ENCODE measurements at places on chromosomes 7 and 10.

DNA sequence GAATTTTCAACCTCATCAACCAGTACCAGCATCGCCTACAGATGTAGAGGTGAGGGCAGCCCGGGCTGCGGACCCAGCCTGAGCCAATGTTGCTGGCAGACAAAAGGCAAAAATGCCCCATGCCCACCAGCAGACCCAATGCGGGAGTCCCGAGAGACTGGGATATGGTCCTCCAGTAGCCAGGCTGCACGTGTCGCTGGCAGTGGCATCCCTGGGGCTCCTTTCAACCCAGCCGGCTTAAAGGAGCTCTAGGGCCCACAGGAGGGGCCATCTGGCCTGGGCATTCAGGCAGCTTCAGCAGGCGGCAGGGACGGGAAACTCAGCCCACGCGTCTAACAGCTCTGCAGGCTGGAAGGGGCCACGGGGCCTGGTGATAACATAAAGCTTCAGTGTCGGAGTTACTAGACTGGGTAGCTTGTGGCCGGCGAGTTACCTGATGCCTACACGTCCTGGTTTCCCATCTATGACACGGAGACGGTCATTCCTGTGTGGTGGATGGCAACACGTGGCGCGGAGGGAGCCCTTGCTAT lies 70.7 kb downstream of the PROSER2 start:
- no peak for DNase-seq

DNA sequence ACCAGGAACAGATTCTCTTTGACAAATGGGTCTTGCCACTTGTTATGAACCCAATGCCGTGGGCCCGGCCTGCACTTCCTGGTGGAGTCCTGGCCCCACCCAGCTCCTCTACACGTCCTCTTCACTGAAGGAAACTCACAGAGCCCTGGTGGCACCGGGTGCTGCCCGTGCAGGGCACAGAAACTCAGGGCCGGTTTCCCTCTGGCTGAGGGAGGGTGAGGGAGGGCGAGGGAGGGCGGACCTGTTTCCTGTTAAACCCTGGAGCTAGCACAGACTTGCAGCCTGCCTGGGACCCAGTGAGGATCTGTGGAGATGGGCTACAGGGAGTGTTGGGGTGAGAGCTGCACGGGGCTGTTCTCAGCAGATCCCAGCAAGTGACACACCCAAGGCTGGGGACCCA lies 596.3 kb downstream of the PTPRN2 start:
- no peak for DNase-seq

DNA sequence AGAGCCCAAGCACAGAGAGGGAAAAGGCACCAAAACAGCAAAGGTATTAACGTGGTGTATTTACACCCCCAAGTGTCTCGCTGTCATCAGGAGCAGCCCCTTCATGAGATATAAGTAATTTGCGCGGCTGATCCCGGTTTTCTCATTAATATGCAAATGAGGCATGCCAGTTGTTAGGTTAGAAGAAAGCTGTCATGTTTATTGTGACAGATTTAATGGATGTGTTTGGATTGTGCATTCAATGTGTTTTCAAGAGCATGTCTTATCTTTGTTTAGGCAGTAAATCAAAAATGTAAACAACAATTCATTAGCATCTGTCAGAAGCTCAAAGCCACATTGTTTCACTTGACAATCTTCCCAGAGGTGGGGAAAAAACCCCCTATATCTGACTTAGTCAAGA lies 56.5 kb upstream of the CTBP2 start:
- DNase-seq, result no peak

DNA sequence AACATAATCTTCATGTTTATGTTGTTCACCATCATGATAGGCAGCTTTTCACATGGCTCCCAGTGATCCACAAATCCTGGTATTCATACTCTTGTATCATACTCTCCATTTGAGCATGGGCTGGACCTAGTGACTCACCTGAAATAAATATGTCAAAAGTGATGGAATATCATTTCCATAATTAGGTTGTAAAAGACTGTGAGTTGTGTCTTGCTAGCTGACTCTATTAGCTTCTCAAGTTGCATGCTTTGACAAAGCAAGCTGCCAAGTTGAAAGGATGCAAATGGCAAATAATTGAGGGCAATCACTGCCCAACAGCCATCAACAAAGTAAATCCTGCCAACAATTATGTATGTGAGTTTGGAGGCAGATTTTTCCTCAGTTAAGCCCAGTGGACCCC lies 300.4 kb downstream of the AHR start:
- no peak for DNase-seq

DNA sequence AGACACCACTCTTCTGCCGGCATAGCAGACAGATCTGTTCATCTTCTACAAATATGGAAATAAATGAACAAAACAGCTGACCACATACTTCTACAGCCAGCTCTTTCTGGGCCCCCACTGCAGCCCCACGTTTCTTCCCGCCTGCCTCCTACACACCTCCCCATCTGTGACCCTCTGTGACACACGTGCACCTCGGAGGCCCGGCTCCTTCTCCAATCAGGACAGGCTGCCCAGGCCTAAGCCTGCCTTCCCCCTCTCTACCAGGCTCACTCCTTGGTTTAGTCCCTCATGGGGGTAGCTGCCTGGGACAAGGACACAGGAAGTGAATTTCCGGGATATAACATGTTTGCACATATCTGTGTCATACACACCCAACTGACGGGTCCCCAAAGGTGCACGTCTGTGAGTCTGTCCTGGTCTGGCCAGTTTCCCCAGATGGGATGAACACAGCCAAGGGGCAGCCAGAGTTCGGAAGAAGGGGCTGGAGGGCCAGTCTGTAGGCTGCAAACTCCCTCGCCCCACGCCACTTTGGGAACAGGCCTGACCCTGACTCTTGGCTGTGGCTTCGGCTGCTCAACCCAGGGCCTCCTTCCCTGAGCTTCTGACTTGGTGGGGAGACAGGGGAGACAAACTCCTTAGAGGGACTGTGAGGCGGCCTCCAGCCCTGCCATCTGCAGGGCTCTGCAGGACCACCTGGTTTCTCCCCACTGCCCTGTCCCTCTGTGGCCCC lies 30.3 kb downstream of the PITRM1 start:
- DNase-seq, result no peak

GRCh38 chr7:95303013-95303905 lies 21.1 kb downstream of the PON1 start:
- no peak for DNase-seq

GRCh38 chr7:157009778-157010587 lies 480 bp downstream of the MNX1 start:
- DNase-seq, result no peak

GRCh38 chr7:21568762-21569161 lies 25.9 kb downstream of the DNAH11 start:
- no peak for DNase-seq
